ENCODE measurements at places on chromosomes 16 and 17.

DNA sequence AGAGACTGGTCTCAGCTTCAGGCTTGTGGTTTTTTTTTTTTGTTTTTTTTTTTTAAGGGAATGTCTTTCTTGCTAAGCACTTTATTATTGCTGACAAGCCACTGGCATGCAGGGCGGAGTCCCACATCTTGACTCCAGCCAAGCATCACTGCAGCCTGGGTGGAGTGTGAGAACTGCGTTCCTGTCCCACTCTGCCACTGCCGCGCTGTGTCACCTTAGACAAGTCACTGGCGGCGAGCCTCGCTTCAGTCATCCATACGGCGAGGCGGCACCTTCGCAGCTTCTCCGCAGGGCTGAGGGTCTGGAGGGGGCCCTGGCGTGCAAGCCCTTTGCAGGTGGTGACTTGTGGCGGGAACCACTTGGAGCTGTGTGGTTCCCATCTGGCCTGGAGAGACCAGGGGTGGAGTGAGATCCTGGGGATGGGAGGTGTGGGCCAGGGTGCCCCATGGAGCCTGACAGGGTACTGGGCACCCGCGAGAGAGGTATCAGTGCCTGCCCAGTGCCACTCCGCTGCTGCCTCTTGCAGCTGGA, 99.1 kb upstream of the CIBAR2 start:
- peak; percentile 48 for DNase-seq

DNA sequence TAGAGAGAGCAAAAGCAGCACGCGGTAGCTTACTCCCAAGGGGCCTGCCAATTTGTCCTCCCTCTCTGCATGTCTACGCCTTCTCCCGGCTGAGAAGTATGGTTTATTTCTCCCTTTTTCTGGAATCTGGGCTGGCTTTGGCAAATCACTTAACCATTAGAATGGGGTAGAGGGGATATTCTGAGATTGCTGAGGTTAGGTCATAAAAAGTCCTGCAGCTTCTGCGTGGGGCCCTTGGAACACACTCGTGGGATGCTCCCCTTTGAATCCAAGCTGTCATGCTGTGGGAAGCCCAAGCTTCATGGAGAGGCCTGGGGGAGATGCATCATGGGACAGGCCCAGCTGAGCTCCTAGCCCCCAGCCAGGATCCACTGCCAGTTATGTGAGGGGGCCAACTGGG, 403.6 kb upstream of the MAF start:
- DNase-seq, result no peak

DNA sequence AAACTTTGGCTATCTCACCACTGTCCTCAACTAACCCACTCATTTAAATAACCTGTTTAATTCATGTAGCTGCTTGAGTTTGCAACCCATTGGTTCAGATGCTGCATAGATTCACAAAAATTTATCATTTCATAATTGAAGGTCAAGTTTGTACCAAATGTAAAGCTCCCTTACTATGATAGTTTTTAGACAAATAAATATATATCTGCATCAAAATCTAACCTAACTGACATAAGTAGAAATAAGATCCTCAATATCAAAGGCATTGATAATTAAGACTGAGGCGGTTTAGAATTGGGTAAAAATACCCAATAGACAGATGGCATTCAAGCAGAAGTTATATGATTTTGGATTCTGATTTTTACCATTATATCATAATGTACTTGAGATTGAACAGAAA, 132.9 kb upstream of the NACA2 start:
- no peak for DNase-seq

GRCh38 chr17:67431249-67432015, 54.4 kb downstream of the PITPNC1 start:
- DNase-seq, result peak; percentile 50

- DNase-seq, result peak; percentile 56
Observed at GRCh38 chr17:17859909-17860765, 23.4 kb upstream of the SREBF1 start.

GRCh38 chr16:85245307-85246172, 133.3 kb upstream of the CIBAR2 start:
- peak; percentile 64 for DNase-seq

- DNase-seq, result no peak
Observed at GRCh38 chr16:17801068-17801467, 330.3 kb upstream of the XYLT1 start.

DNA sequence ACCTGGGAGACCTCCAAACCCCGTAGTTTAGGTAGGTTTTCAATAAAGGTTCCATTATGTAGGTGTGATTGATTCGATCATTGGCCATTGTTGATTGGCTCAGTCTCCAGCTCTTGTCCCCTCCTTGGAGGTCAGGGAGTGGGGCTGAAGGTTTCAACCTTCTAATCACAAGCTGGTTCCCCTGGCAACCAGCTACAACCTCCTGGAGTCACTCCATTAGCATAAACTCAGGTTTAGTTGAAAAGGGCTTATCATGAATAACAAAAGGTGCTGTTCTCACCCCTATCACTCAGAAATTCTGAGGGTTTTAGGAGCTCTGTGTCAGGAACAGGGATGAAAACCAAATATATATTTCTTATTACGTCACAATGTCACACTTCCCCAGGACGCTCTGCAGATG, 28.5 kb downstream of the TMEM132E start:
- no peak for DNase-seq

- no peak for DNase-seq
Observed at GRCh38 chr17:11814655-11815262, 182.5 kb downstream of the ZNF18 start.
